ENCODE measurements at places on chromosomes 4 and X.

DNA sequence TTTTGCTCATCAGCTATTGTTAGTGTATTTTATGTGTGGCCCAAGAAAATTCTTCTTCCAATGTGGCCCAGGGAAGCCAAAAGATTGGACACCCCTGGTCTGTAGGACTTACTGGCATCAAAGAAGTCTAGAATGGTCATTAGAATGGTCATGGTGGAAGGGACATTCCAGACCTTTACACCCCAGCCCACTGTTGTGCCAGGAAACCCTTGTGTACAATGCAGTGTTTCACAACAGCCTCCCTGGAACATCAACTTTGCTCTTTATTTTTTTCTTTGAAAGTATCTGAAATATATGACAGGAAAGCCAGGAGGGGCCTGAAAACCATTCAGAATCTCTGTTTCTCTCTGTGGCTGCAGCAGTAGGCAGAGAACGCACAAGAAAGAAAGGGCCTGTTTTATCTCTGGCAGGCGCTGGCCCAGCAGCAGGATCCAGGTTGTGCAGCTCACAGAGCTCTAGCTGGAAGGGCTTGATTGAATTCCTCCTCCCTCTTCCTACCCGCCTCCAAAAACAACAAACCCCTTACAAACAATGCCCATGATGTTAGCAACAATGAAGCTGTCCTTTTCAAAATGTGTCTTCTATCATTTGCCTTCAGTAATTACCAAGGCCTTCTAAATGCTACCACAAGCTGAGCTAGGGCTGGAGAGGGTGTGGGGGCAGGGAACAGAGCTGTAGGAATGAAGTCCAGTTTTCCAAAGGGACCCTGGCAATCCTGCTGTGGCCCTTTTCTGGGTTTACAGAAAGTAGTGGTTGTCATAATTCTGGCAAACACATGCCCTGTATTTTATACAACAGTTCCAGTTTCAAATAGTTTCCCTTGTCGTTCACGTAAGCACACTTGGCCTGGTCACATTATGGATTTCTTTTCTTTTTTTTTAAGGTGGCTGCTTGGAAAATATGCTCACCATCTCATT is 32.3 kb upstream of the TFDP3 start:
- no peak for DNase-seq

DNA sequence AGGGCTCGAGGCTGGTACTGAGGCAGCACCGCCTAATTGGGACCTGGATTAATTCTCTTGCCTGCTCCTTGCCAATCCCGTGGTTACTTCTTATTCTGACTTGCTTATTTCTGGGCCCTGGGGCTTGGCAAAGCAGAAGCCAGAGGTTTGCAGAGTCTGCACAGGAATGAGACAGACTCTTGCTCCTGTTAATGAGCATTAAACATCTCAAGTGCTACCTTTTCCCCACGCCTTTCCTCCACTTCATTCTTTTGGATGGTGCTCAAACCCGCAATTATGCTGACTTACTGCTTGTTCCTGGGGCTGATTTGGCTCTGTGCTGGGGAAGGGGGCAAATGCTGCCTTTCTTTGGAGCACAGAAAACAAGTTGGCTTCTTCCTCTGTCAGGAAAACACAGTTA is 16.5 kb upstream of the STOX2 start:
- DNase-seq = no peak

GRCh38 chrX:69496183-69496582 is 7.9 kb upstream of the NALF2 start:
- no peak for DNase-seq

DNA sequence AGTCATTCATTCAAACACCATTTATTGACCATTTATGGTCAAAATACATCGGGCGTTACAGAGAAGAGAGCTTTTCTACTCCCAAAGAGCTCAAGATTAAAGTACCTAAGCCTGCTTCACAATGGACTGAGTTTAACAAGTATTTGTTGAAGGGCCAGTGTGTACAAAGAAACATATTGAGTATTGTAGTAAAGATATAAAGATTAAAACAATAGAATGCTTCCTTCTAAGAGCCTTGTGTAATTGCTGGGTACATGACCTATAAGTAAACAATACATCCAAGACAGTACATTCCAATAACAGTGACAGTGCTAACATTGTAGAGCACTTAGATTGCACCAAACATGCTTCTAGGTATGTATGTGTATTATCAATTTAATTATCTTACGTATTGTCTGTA is 695.5 kb downstream of the PCDH7 start:
- no peak for DNase-seq

GRCh38 chrX:149837639-149838038 is 43.3 kb upstream of the MAGEA8 start:
- no peak for DNase-seq

- no peak for DNase-seq
These were observed 2.9 kb downstream of the LETM1 start for GRCh38 chr4:1852904-1853623.
